ENCODE measurements at places on chromosomes 7 and 10.

DNA sequence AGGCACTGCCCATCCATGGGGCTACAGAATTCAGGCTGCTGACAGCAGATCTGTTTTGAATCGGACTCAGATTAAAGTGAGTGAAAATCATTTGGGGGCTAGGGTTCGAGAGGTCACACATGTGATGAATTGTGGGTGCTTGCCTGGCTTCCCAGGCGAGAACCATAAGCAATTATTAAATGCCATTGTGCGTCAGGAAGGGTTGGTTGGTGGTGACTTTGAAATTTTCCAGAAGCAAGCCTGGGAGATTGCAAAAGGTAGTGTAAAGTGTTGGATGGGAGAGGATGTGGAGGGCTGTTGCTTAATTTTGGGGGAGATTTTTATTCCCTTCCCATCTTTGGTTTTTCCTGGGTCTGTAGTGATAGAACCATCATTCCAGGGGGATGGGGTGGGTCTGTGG, 34.6 kb downstream of the LRMDA start:
- no peak for DNase-seq

- DNase-seq: no peak
Measured at GRCh38 chr10:127962205-127962604, 55.3 kb downstream of the PTPRE start.

DNA sequence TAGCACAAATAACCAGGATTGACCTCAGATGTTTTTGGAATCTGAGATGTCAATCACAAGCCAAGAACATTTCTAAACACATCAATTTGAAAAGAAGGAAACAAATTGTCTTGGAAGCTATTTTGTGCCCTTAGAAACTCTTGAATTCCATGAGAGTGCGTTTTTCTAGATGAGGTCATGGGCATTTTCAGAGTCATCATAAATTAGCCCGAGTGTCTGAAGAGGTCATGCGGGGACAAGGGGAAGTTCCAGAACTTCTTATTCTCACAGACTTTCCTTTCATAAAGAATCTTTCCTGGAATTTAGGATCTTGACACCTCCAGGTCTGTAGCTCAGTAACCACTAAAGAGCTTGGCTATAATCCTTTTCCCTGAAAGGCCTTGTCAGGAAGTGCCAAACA, 28.2 kb downstream of the IL2RA start:
- DNase-seq: no peak

DNA sequence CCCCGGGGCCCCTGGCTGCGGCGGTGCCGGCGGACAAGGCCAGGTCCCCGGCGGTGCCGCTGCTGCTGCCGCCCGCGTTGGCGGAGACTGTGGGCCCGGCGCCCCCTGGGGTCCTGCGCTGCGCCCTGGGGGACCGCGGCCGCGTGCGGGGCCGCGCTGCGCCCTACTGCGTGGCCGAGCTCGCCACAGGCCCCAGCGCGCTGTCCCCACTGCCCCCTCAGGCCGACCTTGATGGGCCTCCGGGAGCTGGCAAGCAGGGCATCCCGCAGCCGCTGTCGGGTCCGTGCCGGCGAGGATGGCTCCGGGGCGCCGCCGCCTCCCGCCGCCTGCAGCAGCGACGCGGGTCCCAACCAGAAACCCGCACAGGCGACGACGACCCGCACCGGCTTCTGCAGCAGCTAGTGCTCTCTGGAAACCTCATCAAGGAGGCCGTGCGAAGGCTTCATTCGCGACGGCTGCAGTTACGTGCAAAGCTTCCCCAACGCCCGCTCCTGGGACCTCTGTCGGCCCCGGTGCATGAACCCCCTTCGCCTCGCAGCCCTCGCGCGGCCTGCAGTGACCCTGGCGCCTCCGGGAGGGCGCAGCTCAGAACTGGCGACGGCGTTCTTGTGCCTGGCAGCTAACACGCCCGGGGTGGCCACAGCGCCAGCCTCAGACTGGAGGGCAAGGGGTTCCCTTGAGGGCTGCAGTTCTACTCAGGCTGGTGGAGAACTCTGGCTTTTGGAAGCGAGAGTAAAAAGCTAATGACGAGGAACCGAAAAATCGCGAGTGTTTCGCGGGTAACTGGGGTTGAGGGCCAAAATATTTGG, 804 bp downstream of the FRAT1 start:
- DNase-seq: peak; percentile 68

GRCh38 chr7:118492466-118492865, 268.0 kb downstream of the ANKRD7 start:
- no peak for DNase-seq

- no peak for DNase-seq
Measured at GRCh38 chr10:31625566-31625965, 303.1 kb downstream of the ARHGAP12 start.

- no peak for DNase-seq
Measured at GRCh38 chr7:101767544-101767943, 49.9 kb upstream of the CUX1 start.

GRCh38 chr7:94701555-94701973, 45.6 kb upstream of the SGCE start:
- no peak for DNase-seq

GRCh38 chr7:56048245-56048644, 3.0 kb downstream of the PSPH start:
- DNase-seq: no peak

GRCh38 chr7:133796782-133797745, 330.1 kb upstream of the LRGUK start:
- no peak for DNase-seq

DNA sequence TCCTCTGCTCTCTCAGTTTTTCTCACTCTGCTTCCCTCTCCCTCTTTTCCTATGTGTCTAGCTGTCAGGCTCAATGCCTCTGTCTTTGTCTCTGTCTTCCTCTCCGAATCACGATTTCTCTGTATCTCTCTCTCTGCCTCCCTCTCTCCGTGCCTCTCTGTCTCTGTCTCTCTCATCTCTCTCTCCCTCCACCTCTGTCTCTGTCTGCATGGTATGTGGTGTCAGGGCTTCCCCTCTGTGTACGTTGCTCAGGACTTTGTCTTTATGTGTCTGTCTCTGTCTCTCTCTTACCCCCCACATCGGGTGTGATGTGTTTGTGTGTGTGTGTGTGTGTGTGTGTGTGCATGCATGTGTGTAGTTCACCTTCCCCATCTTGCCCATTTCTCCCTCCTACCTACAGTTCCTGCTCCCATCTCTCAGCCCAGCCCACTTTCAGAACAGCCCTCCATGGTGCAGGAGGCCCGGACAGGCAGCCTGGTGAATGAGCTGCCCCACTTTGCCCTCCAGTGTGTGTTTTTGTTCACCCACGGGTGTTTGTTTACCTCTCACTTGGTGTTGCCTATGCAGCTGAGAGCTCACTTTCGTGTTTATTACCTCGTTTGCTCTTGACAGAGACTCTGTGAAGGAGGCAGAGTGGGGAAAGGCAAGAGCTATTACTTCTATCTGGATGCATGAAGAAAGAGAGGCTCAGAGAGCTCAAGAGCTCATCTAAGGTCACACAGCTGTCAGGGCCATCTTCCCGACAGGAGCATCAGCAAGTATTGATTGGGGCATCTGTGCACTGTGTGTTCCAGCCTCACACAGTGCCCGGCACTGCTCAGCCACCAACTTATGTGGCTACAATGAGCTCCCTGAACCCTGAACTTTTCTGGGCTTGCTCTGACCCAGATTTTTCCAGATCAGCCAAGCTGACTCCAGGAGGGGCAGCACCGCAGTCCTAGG, 163.5 kb upstream of the ZMIZ1 start:
- no peak for DNase-seq

DNA sequence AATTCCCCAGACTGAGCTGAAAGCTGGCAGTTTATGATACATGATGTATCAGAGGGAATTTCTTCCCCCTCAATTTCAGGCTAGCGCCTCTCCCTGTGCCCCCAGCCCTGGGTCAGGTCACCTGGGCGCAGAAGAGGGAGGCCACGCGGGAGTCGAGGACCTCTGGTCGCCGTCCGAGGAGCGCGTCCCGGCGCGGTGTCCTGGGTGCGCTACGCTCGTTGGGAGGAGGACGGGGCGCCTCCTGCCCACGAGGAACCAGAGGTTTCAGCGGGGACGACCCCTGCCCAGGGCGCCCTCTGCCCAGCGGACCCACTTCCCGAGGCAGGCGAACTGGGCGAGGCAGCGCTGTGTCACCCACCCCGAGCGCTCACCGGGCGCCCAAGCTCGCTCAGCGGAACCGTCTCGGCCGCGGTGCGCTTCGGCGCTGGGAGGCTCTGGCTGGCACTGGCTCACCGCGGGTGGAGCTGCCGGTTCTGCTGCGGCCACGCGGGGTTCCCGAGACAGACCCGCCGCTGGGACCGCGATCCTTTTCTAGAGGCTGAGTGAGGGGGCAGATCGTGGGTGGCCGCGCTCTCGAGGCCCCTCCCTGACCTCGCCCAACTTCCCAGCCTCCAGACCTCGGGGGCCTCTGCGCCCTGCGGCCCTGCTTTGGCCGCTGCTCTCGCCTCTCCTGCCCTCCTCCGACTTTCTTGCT, at the start of gene FAM237B:
Gene FAM237B, minus strand, starts transcription at position 504 of the 694 bp plus-strand sequence. CDS start 1,556 bp downstream, outside the sequence.
- DNase-seq: peak; percentile 12

DNA sequence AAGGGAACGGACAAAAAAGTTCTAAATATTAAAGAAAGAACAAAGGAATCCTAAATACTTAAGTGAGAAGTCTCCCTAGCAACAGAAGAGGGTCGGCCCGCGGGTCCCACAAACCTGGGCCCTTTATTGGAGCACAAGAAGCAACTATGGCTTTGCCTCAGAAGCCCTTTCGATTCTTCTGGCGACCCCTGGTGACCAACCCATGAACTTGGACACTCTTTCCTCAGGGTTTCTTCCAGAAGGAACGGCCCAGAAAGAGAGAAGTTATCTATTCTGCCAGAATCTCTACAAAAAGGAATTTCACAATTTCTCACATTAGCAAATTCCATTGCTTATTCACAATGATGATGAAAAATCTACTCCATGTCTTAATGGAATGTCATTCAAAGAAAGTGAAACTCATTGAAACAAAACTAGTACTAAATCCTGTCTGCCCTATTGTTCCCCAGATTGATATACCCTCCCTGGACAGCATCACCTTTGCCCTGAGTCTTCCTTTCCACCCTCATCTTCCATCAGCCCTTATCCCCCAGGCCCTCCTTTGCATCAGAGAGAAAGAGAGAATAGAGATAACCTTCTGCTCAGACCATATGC, 43.7 kb downstream of the CPVL start:
- DNase-seq: peak; percentile 22
